ENCODE measurements at places on chromosomes 12 and 14.

DNA sequence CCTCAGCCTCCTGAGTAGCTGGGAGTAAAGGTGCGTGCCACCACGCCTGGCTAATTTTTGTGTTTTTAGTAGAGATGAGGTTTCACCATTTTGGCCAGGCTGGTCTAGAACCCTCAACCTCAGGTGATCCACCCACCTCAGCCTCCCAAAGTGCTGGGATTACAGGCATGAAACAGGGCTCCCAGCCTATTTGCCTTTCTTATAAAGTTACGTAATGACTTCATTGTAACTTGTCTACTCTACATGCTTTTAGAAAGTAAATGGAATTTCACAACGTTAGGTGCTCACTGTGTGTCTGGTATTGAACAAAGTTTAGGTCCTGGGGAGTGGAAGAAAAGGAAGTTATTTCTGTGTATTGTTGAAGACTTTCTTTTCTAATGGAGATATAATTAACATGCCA lies 12.5 kb downstream of the CFAP251 start:
- peaks cover 14% of the 10 kb centered on the region for H3K36me3 ChIP-seq
- H3K4me3 ChIP-seq, result no peak overlapping the region
- peaks cover 20% of the 10 kb centered on the region for H3K4me1 ChIP-seq
- no peaks in the 10 kb centered on the region for H3K27me3 ChIP-seq
- DNase-seq, result no peak

GRCh38 chr12:24688601-24689000 lies 260.3 kb downstream of the BCAT1 start:
- no peaks in the 10 kb centered on the region for H3K27me3 ChIP-seq
- H3K4me1 ChIP-seq, result peaks cover 5% of the 10 kb centered on the region
- H3K36me3 ChIP-seq, result no peaks in the 10 kb centered on the region
- H3K27ac ChIP-seq, result no peak overlapping the region
- H3K4me3 ChIP-seq, result no peak overlapping the region

GRCh38 chr12:51895378-51896135 lies 7.7 kb downstream of the ANKRD33 start:
- no peaks in the 10 kb centered on the region for H3K36me3 ChIP-seq
- H3K27ac ChIP-seq, result no peak overlapping the region
- DNase-seq, result no peak
- no peak overlapping the region for H3K4me3 ChIP-seq
- H3K4me1 ChIP-seq, result no peaks in the 10 kb centered on the region
- no peaks in the 10 kb centered on the region for H3K27me3 ChIP-seq

- H3K4me1 ChIP-seq, result no peaks in the 10 kb centered on the region
- DNase-seq, result no peak
- H3K27me3 ChIP-seq, result no peaks in the 10 kb centered on the region
- H3K27ac ChIP-seq, result no peak overlapping the region
Observed at GRCh38 chr14:63203618-63204406, 431 bp upstream of the RHOJ start.

- H3K27ac ChIP-seq, result no peak overlapping the region
- DNase-seq, result no peak
- H3K4me1 ChIP-seq, result no peaks in the 10 kb centered on the region
- no peaks in the 10 kb centered on the region for H3K27me3 ChIP-seq
- no peaks in the 10 kb centered on the region for H3K36me3 ChIP-seq
Observed at GRCh38 chr12:93191956-93192355, 185.8 kb upstream of the NUDT4 start.

DNA sequence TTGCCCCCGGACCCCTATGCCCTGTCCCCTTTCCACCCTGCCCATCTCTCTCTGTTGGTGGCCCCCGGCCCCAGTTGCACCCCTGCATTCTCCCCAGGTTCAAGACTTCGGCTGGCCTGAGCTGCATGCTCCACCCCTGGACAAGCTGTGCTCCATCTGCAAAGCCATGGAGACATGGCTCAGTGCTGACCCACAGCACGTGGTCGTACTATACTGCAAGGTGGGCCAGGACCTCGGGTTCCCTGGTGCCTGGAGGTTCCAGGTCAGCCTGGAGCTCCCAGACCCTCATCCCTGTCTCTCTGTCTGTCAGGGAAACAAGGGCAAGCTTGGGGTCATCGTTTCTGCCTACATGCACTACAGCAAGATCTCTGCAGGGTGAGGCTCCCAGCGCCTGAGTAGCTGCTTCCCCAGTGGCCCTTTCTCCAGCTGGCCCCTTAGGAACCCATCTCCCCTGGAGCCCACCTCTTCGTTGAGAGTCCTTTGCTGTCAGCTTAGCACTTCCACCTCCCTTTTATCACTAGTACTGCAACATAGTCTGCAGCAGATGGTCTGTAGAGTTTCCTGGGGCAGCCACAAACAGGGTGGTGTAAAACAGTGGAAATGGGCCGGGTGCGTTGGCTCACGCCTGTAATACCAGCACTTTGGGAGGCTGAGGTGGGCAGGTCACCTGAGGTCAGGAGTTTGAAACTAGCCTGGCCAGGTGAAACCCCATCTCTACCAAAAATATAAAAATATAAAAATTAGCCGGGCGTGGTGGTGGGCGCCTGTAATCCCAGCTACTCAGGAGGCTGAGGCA lies 5.8 kb downstream of the TNS2 start:
- peaks cover 8% of the 10 kb centered on the region for H3K4me1 ChIP-seq
- H3K27me3 ChIP-seq, result no peaks in the 10 kb centered on the region
- no peaks in the 10 kb centered on the region for H3K36me3 ChIP-seq
- H3K4me3 ChIP-seq, result no peak overlapping the region
- no peak for DNase-seq
- H3K27ac ChIP-seq, result no peak overlapping the region

DNA sequence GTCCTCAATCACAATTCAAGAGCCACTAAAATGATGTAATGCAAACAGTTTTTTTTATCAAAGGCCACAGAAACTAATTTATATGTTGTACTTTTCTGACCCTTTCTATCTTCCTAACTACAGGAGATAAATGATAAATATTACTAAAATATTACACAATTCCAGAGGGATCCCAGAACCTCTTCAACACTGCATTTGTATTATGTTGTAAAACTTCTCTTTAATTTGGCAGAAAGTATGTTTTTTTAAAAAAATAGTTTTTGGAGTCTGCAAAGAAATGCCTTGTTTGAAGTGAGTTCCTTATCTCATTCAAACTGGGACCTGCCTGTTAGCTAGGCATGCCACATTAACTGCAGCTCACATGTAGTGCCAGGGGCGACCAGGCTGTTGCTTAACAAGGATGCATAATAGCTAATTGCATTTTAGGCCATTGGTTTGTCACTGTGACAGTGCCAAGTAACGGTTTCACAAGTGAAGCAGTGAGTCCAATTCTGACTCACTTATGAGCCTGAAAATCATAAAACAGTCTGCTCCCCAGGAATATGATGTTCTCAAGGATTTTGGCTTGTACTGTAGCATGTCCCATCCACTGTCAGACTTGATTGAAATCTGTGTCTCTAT lies 266.9 kb downstream of the KTN1 start:
- DNase-seq, result no peak
- H3K27me3 ChIP-seq, result no peaks in the 10 kb centered on the region
- H3K4me1 ChIP-seq, result no peaks in the 10 kb centered on the region
- no peaks in the 10 kb centered on the region for H3K36me3 ChIP-seq
- H3K27ac ChIP-seq, result no peak overlapping the region

GRCh38 chr12:83818881-83819280 lies 1093.7 kb downstream of the SLC6A15 start:
- no peak overlapping the region for H3K4me3 ChIP-seq
- no peak overlapping the region for H3K27ac ChIP-seq
- DNase-seq, result no peak
- H3K36me3 ChIP-seq, result no peaks in the 10 kb centered on the region
- no peaks in the 10 kb centered on the region for H3K27me3 ChIP-seq

DNA sequence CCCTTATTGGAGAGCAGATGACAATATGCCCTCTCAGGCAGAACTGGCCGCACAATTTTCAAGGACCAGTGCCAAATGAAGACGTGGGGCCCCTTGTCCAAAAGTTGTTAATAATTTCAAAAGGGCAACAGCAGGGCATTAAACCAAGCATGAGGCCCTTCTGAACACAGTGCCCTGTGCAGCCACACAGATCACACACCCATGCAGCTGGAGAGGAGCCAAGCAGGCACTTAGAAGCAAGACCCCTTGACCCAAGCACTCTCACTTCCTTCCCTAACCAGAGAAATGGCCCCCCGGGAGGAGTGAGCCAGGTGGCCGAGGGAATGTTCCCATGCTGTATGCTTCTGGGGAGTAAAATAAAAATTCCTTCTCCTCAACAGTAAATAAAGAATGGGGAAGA lies 114.0 kb upstream of the TMPO start:
- H3K4me1 ChIP-seq, result peaks cover 16% of the 10 kb centered on the region

DNA sequence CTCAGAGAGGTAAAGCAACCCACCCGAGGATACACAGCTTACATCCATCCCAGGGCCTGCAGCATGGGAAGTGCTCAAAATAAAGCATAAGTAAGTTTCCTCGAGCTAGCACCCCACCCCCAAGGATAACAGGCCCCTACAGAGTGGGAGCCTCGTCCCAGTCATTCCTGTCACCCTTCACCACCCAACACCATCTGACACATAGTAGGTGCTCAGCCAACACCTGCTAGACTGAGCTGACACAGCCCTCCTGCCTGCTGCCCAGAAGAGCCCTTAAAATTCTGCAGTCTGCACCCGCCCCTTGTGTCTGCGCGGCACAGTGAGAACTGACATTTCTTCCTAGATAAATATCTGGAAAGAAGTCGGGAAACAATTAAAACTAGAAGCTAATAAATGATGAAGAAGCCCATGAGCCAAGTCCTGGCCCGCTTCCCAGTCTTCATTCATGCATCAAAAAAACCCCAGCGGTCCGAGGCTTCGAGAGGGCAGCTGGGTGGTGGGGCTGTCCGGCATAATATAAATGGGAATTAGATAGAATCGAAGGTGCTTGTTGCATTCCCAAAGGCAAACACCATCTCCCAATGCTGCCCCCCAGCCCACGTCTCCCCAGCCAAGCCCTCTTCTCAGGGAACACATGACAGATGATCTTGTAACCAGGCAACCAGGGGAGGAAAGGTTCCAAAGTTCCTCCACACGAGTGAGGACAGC lies 76.2 kb downstream of the BCL11B start:
- no peaks in the 10 kb centered on the region for H3K36me3 ChIP-seq
- no peaks in the 10 kb centered on the region for H3K4me1 ChIP-seq
- no peak overlapping the region for H3K4me3 ChIP-seq
- no peak overlapping the region for H3K27ac ChIP-seq

DNA sequence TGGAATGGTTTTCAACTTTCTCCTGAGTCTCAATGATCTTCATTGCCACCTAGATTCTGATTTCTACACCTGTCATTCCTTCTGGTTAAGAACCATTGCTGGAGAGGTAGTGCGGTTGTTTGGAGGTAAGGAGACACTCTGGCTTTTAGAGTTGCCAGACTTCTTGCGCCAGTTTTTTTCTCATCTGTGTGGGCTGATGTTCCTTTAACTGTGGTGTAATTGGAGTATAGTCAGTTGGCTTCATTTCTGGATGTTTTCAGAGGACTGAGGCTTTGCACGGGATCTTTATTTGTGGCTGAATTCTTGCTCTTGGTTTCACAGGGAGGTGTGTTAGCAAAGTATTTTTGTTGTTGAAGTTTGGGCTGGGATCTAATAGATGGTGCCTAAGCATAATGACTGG lies 5.7 kb upstream of the CLEC4D start:
- H3K27me3 ChIP-seq, result no peaks in the 10 kb centered on the region
- H3K27ac ChIP-seq, result no peak overlapping the region
- no peak overlapping the region for H3K4me3 ChIP-seq
- DNase-seq, result no peak
- no peaks in the 10 kb centered on the region for H3K36me3 ChIP-seq
- H3K4me1 ChIP-seq, result peaks cover 15% of the 10 kb centered on the region

DNA sequence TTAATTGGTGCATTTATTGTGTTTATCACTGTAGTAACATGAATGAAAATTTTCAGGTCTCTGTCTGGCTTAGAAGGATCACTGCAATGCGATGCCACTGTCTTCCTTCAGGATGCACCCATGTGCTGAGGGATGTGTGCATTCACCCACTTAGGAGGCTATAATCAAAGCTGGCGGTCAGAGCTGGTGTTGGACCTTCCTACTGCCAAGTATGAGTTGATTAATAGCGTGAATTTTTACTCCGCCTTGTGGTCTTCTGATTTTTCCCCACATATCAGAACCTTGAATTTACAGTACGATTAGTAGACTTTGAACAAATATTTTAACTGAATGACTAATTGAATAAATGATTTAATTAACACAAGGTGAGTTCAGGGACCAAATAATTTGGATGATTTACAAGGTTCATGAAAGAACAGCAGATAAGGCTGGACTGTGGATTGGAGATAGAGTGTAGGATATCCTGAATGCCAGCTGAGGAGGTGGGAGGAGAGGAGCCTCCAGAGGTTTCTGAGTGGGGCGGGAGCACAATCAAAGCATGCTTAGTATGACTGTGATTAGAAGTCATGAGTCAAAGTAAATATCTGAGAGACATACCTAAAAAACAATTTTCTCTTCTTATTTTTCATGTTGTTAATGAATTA lies 50.1 kb downstream of the RERG start:
- no peak overlapping the region for H3K4me3 ChIP-seq
- no peaks in the 10 kb centered on the region for H3K4me1 ChIP-seq
- no peaks in the 10 kb centered on the region for H3K36me3 ChIP-seq
- DNase-seq, result no peak
- H3K27me3 ChIP-seq, result no peaks in the 10 kb centered on the region

DNA sequence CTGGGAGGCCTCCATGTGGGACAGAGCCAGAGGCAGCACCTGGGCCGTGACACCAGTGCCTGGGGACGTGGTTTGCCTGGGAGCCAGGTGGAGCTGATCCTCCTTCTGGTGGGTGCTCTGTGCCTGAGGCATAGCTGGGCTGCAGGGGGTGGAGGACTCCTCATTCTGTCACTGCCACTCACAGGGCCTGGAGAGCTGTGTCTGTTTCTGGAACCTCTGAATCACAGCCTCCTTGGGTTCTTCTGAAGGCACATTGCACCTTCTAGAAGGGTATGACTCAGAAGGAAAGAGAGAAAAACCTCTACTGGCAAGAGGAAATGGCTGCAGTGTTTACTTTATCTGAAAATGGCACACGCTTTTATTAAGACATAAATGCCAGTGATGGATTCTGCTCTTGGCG lies 659.8 kb downstream of the VRK1 start:
- H3K4me3 ChIP-seq, result no peak overlapping the region
- peaks cover 5% of the 10 kb centered on the region for H3K27me3 ChIP-seq
- no peaks in the 10 kb centered on the region for H3K4me1 ChIP-seq
- DNase-seq, result no peak
- no peak overlapping the region for H3K27ac ChIP-seq
- H3K36me3 ChIP-seq, result no peaks in the 10 kb centered on the region

GRCh38 chr14:42140001-42140400 lies 533.3 kb downstream of the LRFN5 start:
- H3K4me1 ChIP-seq, result no peaks in the 10 kb centered on the region
- H3K4me3 ChIP-seq, result no peak overlapping the region
- no peaks in the 10 kb centered on the region for H3K36me3 ChIP-seq

DNA sequence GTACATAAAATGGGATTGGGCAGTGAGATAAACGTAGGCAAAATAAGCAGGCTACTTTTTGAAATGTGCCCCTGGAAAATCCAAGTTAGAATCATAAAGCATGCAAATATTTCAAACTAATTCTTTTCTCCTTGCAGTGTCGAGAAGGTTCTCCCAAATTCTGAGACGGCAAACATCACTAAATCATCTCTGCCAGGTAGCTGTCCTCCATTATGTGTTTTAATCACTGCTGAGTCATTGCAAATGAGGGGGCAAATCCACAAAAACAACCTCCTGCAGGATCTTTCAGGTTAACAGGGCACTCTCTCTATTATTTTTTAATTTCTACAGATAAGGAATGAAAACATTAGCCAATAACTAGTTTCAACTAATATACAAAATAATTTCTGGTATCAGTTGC lies 63.2 kb upstream of the RIC8B start:
- no peaks in the 10 kb centered on the region for H3K27me3 ChIP-seq
- no peak overlapping the region for H3K27ac ChIP-seq
- H3K4me1 ChIP-seq, result no peaks in the 10 kb centered on the region
- no peak for DNase-seq

GRCh38 chr12:78530100-78530765 lies 334.3 kb upstream of the SYT1 start:
- H3K4me1 ChIP-seq, result no peaks in the 10 kb centered on the region
- H3K27ac ChIP-seq, result no peak overlapping the region
- no peaks in the 10 kb centered on the region for H3K27me3 ChIP-seq
- no peaks in the 10 kb centered on the region for H3K36me3 ChIP-seq
- no peak for DNase-seq

All from Karpas-422 (cell line).